Activated naive CD4-positive, alpha-beta T cell treated with anti-CD3 and anti-CD28 coated beads, Interleukin-2, amount 50 U/mL, for 16 hours (primary cell): ENCODE measurements at places on chromosomes 11 and 22.

GRCh38 chr11:132343445-132344175, 973.2 kb downstream of the NTM start:
- DNase-seq, result no peak

DNA sequence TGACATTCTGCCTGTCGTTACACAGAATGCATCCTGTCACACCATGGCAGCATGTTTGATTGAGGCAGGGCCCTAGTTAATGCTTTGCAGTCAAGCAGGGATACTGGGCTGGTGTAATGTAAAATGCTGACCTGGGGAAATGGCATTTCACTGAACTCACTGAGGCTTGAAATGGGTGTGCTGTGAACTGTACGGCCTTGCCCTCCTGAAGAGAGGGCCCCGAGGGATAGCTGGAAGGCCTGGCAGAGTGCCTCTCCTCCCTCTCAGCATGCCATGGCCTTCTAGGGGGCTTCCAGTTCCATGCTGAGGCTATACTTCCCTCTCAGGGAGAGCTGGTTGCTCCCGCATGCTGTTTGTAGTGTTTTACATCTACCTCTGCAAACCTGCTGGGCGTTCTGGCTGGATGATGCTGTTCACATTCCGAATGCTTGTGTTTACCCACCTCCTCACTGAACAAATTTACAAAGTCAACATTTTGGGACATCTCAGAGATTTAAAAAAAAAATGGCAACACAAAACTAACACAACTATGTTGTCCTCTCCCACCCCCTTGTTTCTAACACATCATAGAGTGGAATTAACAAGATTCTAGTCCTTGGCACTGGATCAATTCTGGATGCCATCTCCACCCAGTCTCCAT, 416.7 kb upstream of the CADM1 start:
- DNase-seq, result no peak

GRCh38 chr11:36376888-36377758, 81.0 kb downstream of the PRR5L start:
- DNase-seq, result no peak

DNA sequence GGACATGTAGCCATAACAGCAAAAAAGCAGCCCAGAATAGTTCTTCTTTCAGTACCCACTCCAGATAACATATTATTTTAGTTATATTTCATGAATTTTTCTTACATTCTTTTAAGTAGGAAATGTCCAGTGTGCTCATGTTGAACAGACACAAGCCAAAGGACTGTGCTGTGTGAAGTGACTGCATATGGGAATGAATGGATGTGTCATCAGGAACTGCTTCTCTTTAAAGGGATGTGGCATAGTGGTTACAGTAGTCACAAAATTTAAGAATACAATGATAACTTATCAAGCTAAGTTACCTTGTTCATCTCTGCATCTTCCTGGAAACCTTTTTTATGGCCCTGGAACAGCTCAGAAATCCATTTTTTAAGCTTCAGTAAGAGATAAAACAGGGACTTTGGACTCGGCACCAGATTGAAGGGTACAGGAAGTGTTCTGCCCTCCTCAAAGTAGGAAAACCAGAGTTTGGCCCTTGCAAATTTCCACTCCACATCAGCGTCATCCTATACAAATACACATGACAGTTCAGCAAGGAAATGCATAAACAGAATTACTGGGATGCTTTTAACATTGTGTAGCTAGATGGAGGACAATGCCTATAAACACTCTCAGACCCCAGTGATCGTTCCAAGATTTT, 112.8 kb downstream of the TRPC6 start:
- no peak for DNase-seq

- DNase-seq, result no peak
These were observed 26.5 kb downstream of the MUC6 start for GRCh38 chr11:1009991-1010390.

DNA sequence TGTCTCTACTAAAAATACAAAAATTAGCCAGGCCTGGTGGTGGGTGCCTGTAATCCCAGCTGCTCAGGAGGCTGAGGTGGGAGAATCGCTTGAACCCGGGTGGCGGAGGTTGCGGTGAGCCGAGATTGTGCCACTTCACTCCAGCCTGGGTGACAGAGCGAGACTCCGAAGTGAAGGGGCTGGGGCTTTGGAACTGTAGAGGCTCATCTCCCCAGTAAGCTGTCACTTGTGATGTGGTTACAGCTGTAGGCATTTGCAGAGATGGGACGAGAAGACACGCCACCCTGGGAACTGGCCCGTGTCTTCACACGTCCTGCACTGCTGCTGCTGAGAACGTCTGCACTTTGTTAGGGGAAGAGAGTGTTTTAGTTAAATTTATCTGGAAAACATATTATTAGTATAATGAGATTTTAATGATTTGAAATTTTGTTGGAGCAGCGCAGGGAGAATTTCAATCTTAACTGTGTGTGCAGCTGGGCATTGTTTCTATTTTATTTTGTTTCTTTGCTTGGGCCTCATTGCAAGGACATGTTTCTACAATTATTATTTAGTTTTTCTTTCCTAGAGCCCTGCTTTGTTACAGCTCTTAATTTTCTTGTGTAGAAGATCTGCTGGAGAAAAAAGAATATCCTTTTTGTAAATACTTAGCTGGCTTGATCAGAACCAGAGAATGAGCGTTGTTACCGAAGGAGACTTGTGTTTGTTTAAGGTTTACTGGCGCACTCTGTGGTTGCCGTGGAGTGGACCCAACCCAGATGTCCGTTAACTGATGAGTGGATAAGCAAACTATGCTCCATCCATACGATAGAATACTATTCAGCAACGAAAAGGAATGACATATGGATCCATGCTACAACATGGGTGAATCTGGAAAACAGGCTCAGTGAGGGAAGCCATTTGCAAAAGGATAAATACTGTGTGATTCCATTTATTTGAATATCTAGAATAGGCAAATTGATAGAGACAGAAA, 18.4 kb downstream of the PARVB start:
- no peak for DNase-seq

DNA sequence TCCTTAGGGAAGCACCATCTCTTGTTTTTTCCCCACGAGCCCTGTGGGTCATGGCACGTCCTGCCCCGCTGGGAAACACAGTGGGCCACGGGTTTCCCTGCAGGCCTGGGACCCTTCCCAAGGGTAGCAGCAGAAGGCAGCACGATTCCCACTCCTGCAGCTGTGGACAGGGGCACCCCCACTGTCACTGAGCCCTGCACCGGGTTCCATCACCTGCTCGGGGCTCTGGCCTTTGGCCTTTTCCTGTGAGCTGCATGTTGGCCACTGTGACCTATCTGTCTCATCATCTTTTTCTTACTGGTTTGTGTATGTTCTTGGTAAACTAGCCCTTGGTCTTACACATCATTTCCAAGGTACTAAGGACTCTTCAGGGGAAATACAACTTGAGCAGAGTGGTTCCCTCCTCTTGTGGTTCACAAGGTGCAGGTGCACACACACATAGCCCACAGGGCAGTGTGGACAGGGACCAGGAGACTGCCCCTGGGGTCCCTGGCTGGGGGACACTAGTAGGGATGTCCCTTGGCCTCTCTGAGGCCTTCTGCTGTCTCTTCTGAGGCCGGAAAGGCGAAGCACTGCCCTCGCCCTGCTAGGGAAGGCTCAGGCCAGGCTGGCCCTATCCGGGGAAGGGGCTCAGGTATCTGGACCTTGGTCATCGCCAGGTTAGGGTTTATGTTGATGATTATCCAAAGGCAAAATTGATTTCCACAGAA, 19.0 kb upstream of the TXNRD2 start:
- no peak for DNase-seq

DNA sequence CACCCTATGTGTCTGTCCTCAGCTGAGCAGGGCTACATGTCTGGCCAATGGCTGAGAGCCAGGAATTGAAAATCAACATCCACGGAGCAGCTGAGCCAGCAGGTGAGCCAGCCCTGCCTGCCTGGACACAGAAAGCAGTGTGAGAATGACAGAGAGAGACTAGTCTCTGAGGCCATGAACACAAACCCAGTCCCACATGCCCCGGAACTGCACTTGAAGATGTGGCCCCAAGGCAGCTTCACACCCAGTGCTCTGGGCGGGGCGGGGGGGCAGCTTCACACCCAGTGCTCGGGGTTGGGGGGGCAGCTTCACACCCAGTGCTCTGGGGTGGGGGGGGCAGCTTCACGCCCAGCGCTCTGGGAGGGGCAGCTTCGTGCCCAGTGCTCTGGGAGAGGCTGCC, 37.6 kb downstream of the TRMU start:
- no peak for DNase-seq

DNA sequence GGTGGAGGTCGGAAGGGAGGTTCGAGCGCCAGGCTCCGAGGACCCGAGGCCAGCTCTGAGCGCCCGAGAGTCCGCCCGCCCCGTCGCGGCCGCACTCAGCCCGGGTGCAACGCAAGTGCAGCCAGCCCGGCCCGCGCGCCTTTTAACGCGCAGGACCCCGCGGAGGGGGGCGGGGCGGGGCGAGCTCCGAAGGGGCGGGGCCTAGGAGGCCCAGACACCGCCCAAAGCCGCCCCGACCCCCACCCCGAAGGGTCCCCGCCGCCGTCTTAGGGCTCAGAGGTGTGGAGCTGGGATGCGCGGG, at the start of gene PHOX2A:
Gene PHOX2A, minus strand, starts transcription at position 117 of the 301 bp plus-strand sequence. CDS start 172 bp downstream, outside the sequence.
- no peak for DNase-seq

GRCh38 chr11:107706531-107706930, 5.3 kb downstream of the SLN start:
- DNase-seq, result no peak

- no peak for DNase-seq
These were observed 34.3 kb downstream of the USP28 start for GRCh38 chr11:113840932-113841664.

DNA sequence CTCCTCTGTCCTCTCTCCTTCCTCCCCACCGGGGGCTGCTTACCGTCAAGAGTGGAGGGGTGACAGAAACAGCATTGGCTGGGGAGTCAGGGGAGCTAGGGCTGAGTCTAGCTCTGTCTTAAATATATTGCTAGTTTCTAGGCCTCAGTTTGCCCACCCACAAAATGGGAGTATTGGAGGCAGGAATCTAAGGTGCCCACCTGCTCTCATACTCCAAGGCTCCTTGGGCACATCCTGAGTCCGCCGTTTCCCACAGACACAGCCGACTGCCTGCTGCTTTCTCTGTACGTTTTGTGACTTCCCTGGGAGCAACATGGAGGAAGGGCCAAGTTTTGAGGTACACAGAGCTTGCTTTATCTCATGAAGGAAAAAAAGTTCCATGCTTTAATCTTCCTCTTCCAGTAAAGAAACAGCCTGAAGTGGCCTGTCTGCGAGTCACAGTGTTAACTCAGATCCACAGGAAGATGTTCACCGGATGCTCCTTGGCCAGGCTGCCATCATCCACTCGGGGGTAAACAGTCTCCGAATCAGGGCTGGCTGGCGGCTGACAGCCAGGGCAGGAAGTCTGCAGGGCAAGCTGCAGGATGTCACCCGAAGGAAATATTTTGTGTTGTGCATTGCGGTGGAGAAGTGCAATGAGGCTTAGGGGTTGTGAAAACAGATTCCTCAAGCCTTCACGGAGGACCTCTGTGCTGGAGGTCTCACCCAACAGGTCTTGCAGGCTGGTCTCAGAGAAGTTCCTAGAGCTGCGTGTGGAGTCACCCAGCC, 11.0 kb upstream of the CERK start:
- DNase-seq, result peak; percentile 49

GRCh38 chr11:72333661-72334060, 89.7 kb upstream of the PHOX2A start:
- DNase-seq, result peak; percentile 16

GRCh38 chr11:66556086-66556485, 9.4 kb downstream of the ACTN3 start:
- DNase-seq, result no peak

GRCh38 chr22:44261861-44262595, 50.7 kb downstream of the SHISAL1 start:
- DNase-seq, result no peak

DNA sequence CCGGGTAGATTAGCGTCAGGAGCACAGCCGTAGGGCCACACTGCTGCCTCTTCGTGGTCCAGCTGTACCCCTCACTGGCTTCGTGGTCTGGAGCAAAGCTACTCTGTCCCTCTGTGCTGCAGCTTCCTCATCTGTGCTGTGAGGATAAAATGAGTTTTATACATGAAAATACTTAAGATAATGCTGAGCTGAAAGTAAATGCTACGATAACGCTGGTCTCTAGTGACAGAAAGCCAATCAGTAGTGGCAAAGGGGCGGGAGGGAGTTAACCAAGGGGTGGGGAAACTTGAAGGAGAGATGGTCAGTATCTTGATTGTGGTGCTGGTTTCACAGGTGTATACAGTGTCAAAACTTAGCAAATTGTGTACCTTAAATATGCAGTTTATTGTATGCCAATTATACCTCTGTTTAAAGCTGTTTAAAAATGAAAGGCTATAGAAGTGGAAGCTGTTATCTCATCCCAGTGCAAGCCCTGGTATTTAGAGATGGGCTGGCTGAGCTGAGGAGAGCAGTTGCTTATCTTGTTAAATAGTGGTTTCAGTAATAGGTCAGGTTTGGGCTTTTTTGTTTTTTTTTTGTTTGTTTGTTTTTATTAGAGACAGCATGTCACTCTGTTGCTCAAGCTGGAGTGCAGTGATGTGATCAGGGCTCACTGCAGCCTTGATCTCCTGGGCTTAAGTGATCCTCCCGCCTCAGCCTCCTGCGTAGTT, 36.7 kb downstream of the ACO2 start:
- DNase-seq, result no peak

DNA sequence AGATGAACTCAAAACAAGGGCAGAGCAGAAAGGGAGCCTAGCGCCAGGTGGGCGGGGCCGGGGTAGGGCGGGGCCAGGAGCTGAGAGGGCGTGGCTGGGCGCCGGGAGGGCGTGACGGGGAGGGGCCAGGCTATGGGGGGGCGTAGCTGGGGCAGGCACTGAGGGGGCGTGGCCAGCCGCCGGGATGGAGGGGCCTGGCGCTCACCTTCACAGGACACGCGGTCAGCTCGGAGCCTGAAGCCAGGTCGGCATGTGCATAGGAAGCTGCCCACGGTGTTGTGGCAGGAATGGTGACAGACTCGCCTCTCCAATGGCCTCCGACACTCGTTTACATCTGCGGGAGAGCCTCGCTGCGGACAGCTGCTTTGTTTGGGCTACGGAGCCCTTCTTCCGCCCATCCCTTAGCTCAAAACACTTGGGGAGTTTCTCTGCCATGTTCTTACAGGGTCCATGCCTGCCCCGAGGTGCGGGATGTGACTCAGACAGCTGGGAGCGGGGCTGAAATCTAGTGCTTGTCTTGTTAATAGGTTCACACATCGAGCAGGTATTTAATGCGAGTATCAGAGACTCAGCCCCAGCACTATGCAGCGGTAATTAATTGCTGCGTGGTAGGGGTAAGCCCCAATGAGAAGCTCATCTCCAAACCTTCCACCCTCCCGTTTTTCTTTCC, 13.4 kb downstream of the VWCE start:
- DNase-seq, result peak; percentile 24

DNA sequence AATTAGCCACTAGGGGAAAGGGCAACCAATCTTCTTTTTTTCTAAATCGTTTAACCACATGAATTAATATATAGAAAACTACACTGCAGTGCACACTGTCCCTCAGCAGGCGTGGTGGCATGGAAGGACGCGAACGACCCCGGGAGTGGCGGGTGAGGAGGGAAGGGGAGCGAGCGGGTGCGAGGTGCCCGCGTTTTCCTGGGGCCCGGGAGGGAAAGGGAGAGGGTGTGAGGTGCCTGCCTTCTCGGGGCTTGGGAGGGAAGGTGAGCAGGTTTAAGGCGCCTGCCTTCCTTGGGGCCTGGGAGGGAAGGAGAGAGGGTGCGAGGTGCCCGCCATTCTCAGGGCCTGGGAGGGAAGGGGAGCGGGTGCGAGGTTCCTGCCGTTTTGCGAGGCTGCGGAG, 765 bp downstream of the GAB4 start:
- no peak for DNase-seq
